ENCODE measurements at places on chromosomes 5 and 9. TPM values are rescaled to one million over a fixed set of nuclear protein-coding genes. Genes with fewer than 3 reads are reported as not detected.

GRCh38 chr5:76791461-76791860 is 27.4 kb upstream of the F2RL1 start:
- no peak for DNase-seq

- DNase-seq: no peak
These were observed 4.0 kb downstream of the FAM169A start for GRCh38 chr5:74862221-74862620.

DNA sequence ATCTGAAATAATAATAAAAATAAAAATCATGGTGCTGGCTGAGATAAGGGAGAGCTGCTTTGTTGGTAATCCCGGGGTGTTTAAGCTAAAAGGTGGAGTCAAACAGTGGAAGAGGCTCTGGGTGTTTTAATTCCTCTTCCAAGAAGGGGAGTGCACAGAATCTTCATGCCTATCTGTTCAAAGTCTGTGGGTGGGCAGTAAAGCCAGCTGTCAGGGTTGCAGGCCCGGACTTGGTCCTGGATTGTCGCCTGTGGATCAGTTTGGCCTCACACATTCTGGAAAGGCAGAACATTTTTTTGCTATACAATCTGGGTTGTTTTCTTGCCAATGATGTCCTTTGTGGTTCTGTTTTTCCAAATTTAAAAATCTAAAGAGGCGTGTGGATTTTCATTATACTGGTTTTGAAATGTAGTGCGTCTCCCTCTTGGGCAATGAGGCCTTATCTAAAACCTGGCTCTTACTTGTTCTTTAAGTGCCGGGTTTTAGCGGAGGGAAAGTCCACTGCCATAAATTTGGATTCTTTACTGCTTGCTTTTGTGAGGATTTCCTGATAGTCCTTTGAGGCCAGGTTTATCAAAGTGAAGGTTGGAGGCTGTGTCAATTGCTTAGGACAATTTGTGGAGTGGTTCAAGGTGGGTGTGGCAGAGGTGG is 5.8 kb downstream of the ANKDD1B start:
- no peak for DNase-seq

DNA sequence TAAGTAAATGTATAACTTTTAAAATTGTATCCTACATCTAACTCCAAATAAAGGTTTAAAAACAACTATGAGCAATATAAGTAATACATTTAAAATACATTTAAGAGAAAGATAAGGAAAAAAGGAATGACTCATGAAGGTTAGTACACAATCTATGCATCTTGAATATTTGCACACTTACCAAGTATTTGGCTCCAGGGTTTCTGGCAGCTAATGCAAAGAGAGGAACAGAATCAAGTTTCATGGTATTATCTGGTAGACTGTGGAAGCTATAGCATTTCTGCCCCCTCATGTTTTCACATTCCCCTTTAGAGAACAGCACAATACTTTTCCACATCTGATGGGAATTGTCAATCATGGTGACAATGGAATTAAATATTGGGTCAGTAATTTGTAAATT is 132.1 kb downstream of the COX7C start:
- DNase-seq: no peak

The THBS4 gene
- 0.08 TPM for total RNA-seq

The RUSC2 gene
- 2.1 TPM for total RNA-seq

The EPB41L4A gene
- 8.0 TPM for total RNA-seq

The MEF2C gene
- 9.5 TPM for total RNA-seq
